ENCODE measurements at places on chromosomes 4 and X.
A peak's percentile ranks its signal among the peaks of the same experiment; 100 is the strongest.

DNA sequence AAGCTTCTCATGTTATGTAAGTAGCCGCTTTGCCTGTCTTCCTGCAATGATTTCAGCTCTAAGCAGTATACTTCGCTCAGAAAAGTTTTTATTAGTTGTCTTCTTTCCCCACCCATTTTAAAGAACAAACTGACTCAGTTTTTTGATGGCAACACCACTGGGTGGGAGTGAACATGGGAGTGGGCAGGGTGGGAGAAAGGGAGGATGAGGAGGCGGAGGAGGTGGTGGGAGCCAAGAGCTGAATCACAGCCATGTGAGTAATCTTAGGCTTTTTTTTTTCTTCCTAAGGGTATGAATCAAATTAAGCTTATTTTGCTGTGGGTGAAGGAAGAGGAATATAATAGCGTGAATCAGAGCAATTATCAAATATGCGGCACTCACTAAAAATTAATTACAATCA is 574.3 kb upstream of the DIPK2B start:
- no peak for DNase-seq

GRCh38 chrX:16772460-16772859 is 13.8 kb upstream of the TXLNG start:
- DNase-seq = no peak

- no peak for DNase-seq
Observed at GRCh38 chr4:165384598-165384997, 5.8 kb downstream of the CPE start.

DNA sequence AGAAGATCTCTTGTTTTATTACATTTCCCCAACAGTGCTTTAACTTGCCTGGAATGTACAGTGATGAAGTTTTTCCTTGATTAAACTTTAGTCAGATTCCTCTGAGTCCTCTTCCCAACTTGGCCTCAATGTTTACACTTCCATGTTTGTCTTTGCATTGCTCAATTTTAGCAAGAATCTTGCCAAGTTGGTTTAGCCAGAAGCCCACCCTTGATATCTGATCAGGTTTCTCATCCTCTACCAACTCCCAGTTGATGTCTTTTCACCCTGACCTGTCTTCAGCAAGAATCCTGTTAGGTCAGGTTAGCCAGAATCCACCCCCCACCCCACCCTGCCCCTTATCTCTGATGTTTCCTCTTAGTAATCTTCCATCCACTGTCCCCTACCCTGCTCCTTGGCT is 120.9 kb downstream of the MBNL3 start:
- DNase-seq = no peak

- DNase-seq = no peak
Observed at GRCh38 chr4:111807576-111807975, 337.7 kb upstream of the FAM241A start.

- no peak for DNase-seq
Observed at GRCh38 chrX:142096253-142096652, 108.8 kb downstream of the MAGEC2 start.

DNA sequence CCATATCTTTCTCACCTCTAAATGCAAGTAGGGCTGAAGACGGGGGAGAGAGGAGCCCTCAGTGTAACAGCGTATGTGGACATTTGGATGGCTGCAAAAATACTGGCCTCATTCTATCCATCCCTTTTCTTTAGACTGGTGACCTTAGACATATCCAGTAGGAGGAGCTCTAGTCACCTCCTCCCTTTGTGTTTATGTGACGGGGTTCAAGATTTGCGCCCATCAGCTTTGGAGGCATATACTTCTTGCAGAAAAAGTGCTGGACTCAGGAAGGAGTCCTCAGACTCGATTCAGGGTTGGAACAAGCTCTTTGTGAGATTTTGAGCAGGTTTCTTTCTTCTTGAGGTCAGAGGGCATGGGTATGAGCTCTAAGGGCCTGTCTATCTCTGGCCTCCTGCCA is 86.2 kb downstream of the MAMLD1 start:
- no peak for DNase-seq

DNA sequence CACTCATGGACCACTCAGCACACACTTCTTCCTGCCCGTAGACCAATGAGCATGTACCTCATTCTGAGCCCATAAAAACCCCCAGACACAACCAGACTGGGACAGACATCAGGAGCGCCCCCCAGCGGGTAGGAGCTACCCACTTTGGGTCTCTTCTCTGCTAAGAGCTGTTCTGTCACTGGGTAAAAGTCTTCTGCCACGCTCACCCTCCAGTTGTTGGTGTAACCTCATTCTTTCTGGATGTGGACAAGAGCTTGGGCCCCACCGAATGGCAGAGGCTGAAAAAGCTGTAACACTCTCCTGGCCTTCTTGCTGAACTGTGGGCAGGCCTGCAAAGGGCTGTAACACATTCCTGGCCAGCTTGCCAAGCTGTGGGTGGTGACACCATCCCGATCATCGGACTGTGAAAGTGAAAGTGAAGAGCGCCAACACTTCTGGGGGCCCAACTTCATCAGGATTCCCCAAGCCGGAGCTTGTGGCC is 137.6 kb downstream of the TECRL start:
- no peak for DNase-seq

- DNase-seq = no peak
Observed at GRCh38 chrX:115625572-115626301, 64.8 kb downstream of the PLS3 start.

GRCh38 chr4:78099058-78099457 is 41.9 kb downstream of the FRAS1 start:
- no peak for DNase-seq

DNA sequence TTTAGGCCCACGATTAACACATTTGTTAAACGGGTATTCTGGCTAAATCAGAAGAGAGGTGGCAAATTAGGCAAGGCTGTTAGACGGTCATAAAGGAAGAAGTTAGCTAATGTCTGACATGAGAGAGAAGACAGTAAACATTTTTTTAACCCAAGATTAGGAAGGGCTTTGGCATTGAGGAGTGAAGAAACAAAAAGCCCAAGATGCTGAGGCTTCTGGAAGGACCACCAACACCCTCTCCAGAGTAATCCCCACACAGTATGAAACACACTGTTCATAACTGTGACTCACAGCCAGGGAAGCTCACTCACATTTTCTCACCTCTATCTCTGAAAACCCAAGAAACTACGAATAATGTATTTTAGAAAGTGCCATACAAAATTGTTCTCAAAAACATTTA is 127.6 kb downstream of the AMELX start:
- DNase-seq = no peak

DNA sequence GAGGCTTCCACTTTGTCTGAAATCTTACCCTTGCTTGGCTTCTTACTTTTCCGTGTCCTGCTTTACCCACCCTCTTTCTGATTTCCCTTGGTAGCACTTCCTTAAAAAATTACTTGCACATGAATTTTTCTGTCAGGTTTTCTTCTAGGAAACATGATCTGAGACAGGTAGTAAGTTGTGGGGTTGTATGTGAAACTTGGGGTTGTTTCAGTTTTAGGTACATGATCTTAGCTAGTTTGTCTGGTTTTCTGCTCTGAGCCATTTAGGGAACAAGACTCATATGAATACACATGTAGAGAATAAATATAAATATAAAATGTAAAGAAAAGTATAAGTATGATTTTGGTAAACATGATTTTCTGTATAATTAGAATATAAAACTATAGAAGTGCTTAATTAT is 17.4 kb upstream of the ARMCX2 start:
- no peak for DNase-seq

DNA sequence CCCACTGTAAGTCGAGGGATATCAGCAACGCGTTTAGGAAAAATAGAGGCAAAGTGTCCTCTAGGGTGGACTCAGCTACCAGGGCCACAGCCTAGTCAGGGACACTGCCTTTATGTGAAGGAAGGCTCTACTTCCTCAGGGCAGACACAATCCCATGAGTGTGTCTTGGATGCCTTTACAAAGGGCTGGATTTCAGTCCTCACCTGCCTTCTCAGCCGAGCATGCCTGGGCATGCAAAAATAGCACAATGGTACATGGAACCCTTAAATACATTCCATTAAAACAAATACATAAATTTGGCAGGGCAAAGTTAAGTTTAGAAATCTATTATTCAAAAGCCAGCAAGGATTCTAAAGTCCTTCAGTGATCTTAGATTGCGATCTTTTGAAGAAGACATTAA is 51.1 kb downstream of the DMD start:
- no peak for DNase-seq

DNA sequence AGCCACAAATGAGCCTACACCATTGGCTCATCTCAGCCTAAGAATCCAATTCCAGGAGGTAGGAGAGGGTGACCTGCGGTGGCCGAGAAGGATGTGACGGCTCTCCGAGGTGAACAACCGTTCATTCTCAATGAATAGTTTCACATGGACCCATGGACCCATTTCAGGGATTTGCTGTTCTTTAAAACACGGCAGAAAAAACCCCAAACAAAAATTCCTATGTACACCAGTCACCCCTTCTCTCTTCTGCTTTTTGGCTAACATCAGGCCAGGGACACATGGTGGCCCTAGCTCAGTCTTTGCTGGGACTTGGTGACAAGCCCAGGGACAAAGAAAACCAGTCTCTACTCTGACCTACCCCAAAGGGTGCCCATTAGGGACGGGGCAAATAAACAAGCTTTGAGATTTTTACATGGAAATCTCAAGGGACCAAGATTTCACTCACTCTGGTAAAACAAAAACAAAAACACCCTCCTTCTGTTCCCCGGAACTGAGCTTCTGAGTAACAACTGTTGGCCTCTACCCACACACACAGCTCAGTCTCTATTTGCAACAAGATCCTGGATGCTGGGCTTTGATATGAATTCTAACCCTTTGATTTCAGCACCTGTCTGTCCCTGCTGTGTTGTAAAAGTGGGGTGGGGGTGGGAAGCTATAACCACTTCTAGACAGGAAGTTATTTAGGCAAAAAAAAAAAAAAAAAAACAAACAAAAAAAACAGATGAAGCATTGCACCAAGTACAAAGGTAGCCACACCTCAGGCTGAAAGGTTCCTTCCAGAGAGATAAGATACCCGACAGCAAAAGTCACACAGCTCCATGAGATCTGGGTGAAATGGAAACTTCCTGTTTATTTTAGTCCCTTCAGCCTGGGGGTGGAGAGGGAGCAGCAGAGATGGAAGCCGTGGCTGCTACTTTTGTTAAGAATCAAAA is 49.0 kb downstream of the DDX3X start:
- DNase-seq = peak; percentile 6

DNA sequence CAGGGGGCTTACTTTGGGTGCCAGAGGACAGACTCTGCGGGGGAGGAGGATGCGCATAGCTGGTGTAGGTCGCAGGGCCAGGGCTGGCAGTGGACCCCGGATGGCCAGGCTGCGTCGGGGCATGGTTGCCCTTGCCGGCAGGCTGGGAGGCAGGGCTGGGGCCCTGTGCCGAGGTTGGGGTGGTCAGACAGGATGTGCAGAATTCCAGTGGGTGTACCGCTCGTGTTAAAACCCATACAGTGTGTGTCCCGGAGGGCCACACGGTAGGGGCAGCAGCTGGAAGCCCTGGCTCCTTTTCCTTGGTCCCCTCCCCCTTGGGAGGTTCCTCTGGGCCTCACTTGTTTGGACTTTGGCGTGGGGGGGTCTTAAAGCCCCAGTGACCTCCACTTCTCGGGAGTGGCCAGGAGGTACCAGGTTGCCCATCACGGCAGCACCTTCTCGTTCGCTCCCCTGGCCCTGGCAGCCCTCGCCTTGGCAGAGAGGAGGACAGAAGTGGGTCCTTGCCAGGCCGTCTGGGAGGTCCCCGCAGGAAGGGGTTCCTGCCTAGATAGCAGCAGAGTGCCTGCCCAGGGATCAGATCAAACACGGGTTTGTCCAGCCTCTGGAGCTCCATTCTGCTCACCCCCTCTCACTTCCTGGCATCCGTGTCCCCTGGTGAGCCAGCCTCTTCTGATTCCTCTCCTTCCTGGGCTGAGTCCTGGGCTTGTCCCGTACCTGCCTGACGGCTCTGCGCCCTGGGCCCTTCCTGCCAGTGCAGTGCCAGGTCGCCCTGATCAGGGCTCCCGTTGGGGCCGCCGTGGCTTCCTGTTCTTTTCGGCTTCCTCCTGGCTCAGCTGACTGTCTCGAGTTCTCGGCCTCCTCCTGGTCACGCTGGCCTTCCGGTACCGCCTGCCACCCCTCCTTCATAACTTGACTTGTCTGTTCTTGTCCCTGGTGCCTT is 56.7 kb upstream of the HGFAC start:
- peak; percentile 37 for DNase-seq

DNA sequence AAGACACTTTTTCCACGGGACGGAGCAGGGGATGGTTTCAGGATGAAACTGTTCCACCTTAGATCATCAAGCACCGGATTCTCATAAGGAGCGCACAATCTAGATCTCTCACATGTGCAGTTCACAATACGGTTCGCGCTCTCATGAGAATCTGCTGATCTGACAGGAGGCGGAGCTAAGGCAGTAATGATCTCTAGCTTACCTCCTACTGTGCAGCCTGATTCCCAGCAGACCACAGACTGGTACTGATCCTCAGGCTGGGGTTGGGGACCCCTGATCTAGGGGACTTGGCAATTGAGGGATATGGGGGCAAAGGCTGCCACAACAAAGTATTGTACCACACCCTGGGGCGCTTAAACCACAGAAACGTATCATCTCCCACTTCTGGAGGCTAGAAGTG is 25.7 kb downstream of the ZNF185 start:
- no peak for DNase-seq

DNA sequence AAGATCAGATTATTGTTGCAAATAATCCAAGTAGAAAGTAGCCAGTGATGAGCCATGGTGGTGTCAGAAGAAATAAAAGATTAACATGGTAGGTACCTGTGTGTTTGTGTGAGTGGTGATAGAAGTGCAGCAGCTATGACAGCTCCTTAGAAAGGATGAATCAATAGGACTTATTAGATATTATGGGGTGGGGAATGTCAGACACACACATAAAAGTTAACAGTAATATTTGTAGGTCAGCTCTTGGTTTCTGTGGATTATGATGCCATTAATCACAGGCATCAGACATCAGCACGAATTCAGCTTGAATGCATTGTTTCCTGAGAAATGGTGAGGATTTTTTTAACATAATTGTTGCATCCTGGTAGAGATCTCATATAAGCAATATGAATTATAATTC is 695.7 kb downstream of the CENPC start:
- DNase-seq = no peak

- peak; percentile 32 for DNase-seq
Observed at GRCh38 chr4:7761720-7762119, 177.9 kb downstream of the AFAP1 start.

DNA sequence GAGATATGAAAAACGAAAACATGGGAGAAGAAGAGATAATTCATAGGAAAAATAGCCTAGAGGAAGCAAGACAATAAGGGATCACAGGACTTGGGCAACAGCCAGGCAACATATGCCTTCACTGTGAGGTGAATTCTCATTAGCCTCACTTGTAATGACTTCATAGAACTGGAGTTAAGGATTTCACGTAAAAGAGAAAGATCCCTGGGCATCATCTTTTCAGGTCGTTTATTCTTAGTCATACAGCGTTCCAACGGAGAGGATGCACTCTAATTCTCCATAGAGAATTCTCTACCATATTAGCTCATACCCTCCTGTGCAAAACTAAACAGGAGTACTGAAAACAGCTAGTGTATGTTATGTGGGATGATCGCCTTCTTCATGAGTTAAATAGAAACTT is 1.4 kb downstream of the PRKG2 start:
- no peak for DNase-seq
